ENCODE measurements at places on chromosomes 5 and 9. TPM values are rescaled to one million over a fixed set of nuclear protein-coding genes. Genes with fewer than 3 reads are reported as not detected.
A peak's percentile ranks its signal among the peaks of the same experiment; 100 is the strongest.

GRCh38 chr5:62305358-62305714, 670 bp upstream of the KIF2A start:
- no peak for DNase-seq

GRCh38 chr5:91018712-91019371, 364.3 kb downstream of the ARRDC3 start:
- no peak for DNase-seq

- DNase-seq: no peak
These were observed 95.0 kb downstream of the CFAP90 start for GRCh38 chr5:7755958-7756357.

GRCh38 chr9:95710446-95710845, 165.0 kb upstream of the ERCC6L2 start:
- no peak for DNase-seq

- DNase-seq: no peak
These were observed 47.8 kb downstream of the ERGIC1 start for GRCh38 chr5:172881691-172882370.

DNA sequence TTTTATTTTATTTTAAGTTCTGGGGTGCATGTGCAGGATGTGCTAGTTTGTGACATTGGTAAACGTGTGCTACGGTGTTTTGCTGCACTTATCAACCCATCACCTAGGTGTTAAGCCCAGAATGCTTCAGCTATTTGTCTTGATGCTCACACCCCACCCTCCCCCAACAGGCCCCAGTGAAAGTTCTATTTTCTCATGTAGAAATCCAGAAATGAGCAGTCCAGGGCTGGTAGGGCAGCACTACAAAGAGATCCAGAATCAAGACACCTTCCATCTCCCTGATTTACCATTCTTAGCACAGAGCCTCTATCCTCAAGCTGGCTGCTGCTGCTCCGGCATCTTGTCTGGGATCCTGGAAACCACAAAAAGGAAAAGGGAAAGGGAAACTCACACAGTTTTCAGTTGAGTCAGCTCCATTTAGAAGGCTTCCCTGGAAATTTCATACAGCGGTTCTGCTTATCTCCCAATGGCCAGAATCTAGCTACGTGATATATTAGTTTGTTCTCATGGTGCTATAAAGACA, 85.4 kb upstream of the SMARCA2 start:
- DNase-seq: no peak

DNA sequence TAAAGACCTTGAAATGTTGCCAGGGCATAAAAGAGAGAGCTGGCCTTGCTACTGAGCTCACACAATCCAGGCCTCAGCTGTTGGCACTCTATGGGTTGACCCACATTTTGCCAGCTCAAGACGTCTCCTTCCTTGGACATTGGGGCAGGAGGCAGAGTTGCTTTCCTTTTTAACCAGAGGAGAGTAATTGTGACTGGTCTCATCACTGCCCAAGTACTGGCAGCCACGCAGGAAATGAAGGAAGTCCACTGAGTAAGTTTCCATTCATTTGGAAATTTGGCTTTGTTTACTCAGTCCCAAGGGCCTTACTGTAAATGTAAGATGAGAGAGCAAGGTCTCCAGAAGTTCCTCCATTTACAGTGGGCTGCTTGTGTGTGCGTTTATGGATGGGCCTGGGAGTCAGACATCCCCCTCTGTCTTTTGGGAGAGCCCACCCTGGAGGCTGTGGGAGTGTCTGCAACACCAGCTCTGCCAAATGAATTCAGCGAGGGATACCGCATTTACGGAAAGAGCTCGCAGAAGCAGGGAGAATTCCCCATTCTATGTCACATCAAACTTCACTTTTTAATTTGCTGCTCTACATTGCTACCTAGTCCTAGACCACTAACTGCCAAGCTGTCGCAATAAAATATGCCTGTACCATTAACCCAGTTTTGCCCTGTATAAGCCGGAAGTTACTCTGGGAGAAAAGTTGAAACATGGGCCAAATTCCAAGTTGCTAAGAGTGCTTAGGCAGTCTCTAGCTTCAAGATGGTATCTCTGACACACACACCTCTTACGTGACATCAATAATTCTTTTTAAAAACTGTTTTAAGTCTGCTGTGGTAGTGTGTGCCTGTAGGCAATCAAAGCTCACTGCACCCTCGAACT, 24.5 kb upstream of the PDZD2 start:
- DNase-seq: no peak

- DNase-seq: peak; percentile 64
These were observed 159.5 kb downstream of the GABRG2 start for GRCh38 chr5:162227075-162227474.

DNA sequence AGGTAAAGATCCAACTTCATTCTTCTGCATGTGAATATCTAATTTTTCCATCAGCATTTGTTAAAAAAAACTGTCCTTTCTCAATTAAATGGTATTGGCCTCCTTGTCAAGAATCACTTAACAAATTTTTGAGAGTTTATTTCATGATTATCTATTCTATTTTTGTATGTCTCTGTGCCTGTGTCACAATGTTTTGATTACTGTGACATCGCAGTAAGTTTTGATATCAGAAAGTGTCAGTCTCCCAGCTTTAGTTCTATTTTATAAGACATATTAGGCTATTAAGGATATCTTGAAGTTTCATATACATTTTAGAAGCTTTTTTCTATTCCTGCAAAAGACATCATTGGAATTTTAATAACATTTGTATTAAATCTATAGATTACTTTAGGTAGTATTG, 33.6 kb downstream of the GABRA6 start:
- DNase-seq: no peak

GRCh38 chr9:120659676-120660075, 54.6 kb downstream of the MEGF9 start:
- no peak for DNase-seq

- no peak for DNase-seq
These were observed 196.6 kb downstream of the PLK2 start for GRCh38 chr5:58263296-58263695.

- peak; percentile 17 for DNase-seq
These were observed 98.4 kb downstream of the MED27 start for GRCh38 chr9:131981116-131981776.

- DNase-seq: no peak
These were observed 76.9 kb upstream of the IL17B start for GRCh38 chr5:149455889-149456409.

- DNase-seq: no peak
These were observed 123.6 kb upstream of the CCNH start for GRCh38 chr5:87536365-87536764.

GRCh38 chr5:3346111-3346820, 249.4 kb upstream of the IRX1 start:
- DNase-seq: no peak

DNA sequence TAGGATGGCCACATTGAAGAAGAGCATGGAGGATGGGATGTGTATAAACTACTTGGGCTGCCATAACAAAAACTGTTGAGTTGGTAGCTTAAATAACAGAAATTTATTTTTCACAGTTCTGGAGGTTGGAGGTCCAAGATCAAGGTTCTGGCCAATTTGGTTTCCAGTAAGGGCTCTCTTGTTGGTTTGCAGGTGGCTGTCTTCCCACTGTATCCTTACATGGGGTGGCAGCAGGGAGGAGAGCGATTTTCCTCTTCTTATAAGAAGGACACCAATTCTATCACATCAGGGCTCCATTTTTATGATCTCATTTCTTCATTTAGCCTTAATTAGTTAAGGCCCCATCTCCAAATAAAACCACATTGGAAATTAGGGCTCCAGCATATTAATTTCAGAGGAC, 465.7 kb downstream of the GADD45G start:
- DNase-seq: no peak

DNA sequence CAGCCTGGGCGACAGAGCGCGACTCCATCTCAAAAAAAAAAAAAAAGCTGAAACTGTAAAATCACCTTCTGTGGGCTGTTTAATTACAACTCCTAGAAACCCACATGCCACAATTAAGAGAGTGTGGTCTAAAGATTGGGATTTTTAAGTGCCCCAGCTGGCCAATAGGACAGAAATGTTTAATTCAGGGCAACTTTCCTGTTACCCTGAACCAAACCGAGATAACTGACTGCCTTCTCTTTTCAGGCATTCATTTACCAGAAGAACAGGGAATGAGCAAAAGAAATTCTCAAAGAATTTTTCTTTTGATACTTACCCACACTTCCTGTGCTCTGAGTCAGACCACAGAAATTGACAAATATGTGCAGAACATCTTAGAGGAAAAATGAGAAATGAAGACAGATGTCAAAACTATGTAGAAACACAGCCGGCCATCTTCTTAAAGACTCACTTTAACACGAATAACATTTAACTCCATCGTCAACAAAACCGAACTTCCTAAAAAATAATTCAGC, 221.3 kb upstream of the DAPK1 start:
- no peak for DNase-seq

DNA sequence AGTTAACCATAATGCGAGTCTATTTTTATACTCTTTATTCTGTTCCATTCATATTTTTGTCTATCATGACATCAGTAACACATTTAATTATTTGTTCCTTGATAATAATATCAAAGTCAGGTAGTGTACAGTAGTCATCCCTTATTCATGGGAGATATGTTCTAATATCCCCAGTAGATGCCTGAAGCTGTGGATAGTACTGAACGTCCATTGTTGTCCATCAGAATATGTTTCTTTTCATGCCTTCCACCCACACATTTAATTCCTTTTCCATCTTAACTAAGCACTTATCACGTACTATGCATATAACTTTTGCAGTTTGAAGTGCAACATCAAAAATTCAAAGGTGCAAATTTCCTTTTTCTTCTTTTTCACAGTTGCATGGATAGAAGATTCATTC, 53.6 kb downstream of the FER start:
- no peak for DNase-seq

DNA sequence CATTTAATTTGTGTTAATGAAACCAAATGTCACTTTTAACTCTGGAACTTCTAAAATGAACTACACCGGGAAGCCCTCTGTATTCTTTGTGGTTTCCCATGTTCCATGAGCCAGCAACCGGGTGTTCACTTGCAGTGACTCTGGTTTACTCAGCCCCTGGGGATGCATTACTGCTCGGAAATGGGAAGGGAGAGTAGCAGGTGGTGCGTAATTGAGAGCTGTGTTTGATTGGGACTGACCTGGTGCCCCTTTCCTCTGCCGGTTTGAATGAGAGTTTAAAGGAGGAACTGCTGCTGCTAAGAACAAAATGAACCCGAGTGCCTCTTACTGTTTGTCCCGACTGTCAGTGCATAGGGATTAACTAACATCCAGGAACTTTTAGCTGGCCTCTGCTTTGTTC, 100.1 kb upstream of the DHFR start:
- DNase-seq: peak; percentile 89

- DNase-seq: no peak
These were observed 50.1 kb downstream of the PTTG1 start for GRCh38 chr5:160471761-160472160.

- DNase-seq: no peak
These were observed 354.0 kb downstream of the NPR3 start for GRCh38 chr5:33065131-33065530.

DNA sequence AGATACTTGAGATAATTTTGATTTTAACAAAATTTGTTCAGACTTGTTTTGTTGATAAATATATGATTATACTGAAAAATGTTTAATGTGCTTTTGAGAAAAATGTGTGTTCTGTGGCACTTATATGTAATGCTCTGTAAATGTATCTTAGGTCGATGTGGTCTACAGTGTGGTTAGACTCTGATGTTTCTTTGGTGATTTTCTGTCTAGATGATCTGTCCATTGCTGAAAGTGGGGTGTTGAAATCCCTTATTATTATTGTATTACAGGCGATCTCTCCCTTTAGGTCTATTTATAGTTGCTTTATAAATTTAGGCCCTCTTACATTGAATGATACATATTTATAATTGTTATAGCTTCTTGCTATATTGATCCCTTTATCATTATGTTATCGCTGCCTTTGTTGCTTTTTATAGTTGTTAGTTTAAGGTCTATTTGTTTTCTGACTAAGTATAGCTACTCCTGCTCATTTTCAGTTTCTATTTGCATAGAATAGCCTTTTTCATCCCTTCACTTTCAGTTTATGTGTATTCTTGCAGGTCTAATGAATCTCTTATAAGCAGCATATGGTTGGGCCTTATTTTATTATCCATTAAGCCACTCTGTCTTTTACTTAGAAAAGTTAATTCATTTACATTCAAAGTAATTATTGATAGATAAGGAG, 124.3 kb downstream of the MRPS30 start:
- DNase-seq: no peak

DNA sequence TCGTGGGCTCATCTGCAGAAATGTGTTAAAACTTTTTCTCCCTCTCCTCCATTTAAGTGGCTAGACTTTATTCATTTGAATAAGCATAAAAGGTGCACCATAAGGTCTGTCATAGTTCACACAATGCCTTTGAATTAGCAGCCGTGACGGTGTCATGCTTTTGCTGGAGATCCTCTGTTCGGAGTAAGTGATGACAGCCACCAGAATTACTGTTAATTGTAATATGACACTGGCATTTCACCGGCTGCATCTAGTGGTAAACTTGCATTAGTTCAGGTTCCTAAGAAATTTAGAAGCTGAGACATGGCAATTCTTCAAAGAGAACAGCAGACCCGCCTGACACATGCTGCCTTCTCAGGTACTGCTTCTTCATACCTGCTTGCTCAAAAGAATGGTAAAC, 241.7 kb downstream of the EBF1 start:
- no peak for DNase-seq

The ACOT12 gene
- total RNA-seq: not detected

The SLC31A1 gene
- 22.1 TPM for total RNA-seq

The PIP5KL1 gene
- total RNA-seq: 8.8 TPM

The IL3 gene
- total RNA-seq: not detected

The TRPM3 gene
- 37.2 TPM for total RNA-seq

The SLC36A3 gene
- not detected for total RNA-seq

The INSL6 gene
- not detected for total RNA-seq

The FAM221B gene
- total RNA-seq: not detected

The OLFML2A gene
- total RNA-seq: 9.0 TPM

The ANXA1 gene
- 1.1 TPM for total RNA-seq

The PCDHGB6 gene
- 22.1 TPM for total RNA-seq

The ARHGEF39 gene
- total RNA-seq: 31.9 TPM
